T follicular helper cell (primary cell): ENCODE measurements at places on chromosomes 6 and 20.

GRCh38 chr6:169843110-169843509 lies 91.7 kb downstream of the ERMARD start:
- DNase-seq: no peak

DNA sequence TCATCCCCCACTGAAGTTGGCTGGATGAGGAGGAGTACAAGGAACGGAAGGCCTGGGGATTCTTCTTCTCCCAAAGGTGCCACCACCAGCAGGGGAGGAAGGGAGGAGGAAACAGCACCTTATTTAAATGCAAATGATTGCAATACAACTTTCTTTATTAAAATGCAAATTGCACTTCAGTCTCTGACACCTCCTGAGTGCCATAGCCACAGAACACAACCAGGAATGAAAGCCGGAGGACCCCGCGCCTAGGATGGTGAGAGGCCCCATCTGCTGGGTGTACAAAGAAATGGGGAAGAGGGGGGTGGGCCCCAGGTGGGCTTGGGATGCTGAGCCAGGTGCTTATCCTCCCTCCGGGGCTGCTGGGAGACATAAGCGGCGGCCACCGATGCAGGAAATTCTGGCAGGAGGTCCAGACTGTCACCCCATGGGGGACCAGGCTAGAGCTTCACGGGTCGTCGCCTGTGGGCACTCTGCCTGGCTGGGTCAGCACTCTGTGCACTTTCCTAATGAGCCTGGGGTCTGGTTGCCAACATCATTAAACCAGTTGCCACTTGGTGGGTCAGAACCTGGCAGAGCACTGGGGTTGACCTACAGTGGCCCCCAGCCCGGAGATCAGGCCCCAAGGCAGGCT lies 154.2 kb upstream of the MLN start:
- DNase-seq: no peak

DNA sequence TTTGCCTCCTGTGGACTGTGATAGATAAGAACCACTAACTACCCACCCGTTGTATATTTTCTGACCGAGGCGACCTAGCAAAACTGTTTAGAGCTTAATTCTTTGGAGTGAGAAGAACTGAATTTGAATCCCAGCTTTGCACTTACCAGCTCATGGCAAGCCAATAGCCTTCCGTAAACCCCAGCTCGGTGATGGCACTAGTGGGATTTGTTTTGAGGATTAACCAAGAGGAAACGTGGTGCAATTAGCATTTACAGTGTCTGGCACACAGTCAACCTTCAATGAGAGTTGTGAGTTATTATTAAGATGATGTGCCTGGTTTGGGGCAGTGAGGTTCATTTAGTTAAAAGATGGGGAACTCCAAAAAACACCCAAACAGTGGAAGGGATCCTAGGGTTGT lies 12.3 kb upstream of the DSP start:
- DNase-seq: no peak

- DNase-seq: no peak
These were observed 470.8 kb upstream of the ZNF337 start for GRCh38 chr20:26167499-26167898.

GRCh38 chr6:80468398-80468797 lies 361.9 kb downstream of the BCKDHB start:
- DNase-seq: no peak

- no peak for DNase-seq
These were observed 7.0 kb downstream of the ITCH start for GRCh38 chr20:34370062-34370461.

DNA sequence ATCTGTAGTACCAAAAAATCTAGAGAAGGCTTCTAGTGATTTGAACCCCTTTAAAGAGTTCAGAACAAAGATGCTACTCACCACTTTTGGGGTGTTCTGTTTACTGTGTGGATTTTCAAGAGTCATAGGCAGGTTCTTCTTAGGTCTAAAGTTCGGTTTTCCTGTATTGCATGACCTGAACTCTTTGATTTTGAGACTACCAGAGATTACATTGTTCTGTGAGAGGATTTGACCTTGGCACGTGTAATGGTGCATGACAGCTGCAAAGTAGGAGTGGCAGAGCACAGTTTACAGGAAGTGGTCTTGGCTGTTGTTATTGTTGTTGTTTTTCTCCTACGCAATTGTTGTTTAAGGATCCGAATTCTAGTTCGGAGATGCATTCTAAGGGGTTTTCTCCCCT lies 592.7 kb downstream of the EPHA7 start:
- DNase-seq: no peak

- DNase-seq: no peak
These were observed 9.1 kb downstream of the CEBPB start for GRCh38 chr20:50199703-50200102.

DNA sequence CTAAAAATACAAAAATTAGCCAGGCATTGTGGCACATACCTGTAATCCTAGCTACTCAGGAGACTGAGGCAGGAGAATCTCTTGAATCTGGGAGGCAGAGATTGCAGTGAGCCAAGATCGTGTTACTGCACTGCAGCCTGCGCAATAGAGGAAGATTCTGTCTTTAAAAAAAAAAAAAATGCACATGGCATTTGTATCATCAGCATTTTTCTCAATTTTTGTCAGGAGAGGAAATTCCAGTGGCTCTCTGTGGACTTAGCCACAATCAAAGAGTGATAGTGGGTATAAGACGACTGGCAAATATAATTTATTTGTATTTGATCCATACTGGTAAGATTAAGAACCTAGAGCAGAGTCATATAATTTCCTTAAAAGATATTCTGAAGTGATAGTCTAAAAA lies 28.6 kb downstream of the DEFB114 start:
- DNase-seq: no peak

GRCh38 chr6:125038925-125039324 lies 76.7 kb downstream of the RNF217 start:
- DNase-seq: no peak

GRCh38 chr6:56364431-56364826 lies 117.0 kb upstream of the COL21A1 start:
- no peak for DNase-seq

DNA sequence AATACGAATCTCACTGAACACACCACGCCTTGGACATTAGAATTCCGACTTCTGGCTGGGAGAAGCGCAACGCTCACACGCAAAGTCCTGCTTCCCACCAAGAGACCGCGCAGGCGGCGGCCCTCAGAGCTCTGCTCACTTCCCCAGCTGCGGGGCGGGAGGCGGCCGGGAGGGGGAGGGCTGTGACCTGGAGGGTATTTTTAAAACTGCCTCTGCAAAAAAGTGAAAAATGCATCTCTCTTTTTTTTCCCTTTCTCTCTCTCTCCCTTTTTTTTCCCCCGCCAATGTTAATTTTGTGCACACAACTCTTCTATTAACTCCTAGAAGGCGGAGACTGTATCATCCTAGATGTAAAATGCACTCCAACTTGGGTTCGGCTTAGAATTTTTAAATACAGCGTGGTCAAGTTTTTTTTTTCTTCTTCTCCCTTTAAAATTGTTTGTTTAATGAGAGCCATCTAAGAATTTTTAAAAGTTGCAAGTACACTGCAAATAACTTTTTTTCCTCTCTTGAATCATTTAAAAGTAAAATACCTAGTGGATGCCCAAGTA lies 66.4 kb downstream of the STX11 start:
- no peak for DNase-seq

DNA sequence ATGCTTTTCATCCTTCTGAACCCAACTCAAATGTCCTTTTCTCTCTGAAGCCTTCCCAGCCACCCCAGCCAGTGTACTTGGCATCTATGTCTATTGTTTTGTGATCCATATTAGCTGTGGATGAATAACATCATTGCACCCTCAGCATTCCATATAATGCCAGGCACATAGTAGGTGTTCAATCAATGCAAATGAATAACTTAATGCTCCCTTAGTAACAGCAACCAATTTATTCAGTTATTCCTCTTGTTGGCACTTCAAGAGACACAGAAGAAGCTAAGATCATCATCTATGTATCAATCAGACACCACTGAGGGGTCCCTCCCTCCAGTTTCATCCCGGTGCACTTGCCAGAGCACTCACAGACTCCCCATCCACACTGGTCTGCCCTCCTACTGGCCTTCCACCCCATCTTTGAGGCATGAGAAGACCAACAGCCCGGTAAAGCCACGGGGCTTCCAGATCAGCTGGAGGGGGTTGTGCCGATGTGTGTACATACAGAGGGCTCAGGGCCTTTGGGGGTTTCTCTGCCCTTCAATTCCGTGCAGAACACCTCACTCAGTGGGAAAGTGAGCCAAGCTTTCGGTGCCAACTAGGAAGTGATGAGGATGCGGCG lies 2.4 kb upstream of the TAF8 start:
- no peak for DNase-seq

DNA sequence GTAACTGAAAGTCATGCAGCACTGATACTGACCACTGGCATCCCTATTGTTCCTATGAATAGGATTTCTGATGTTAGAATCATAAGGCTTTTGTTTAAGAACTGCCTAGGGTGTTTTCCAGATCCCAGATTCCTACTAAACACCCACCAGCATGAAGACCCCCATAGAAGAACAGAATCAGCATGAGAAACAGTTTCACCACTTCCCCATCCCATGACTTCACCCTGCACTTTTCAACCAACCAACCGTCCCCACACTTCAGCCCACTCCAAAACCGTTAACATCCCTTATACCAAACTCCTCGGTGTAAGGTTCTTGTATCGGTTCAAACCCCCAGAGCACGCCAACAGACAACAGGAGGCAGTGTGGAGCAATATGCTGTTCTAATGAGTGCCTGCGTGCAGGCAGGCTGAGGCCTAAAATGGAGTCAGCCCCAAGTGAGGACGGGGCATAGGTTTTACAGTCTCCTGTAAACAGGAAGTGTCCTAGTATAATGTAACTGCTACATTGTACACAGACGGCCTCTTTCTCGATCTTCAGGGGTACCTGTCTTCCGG lies 11.4 kb upstream of the SSTR4 start:
- no peak for DNase-seq

- DNase-seq: no peak
These were observed 272.6 kb downstream of the TSHZ2 start for GRCh38 chr20:53244711-53245110.

DNA sequence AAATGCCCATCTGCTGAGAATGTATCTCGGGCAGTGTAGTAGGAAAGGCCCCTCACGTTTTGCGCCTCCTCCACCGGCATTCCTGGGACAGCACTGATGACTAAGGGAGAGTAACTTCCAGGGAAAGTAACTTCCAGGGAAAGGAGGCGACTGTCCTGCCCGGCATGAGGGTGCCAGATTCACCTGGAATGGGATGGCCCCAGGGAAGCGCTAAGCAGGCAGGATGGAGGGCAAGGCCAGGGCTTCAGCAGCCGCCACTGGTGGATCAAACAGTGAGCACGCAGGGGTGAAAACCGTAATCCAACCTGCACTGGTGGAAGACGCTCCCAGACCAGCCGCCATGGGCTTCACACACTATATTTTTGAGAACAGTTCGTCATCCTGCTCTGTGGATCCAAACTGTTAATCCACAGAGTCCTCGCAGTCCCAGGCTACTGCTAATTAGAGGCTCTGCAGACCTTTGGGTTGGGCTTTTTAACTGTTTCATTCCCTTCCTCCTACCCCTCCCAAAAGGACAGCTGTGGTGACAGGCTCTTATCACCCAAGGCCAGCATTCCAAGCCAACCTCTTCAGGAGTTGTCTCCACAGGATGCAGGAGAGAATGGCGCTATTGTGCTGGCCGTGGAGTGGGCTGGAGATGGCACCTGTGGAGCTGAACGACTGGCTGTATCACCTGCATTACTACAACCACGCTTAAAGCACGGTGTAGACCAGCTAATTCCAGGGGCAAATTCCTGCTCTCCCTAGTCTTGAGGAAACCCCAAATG lies 178.9 kb downstream of the DLL1 start:
- DNase-seq: no peak

DNA sequence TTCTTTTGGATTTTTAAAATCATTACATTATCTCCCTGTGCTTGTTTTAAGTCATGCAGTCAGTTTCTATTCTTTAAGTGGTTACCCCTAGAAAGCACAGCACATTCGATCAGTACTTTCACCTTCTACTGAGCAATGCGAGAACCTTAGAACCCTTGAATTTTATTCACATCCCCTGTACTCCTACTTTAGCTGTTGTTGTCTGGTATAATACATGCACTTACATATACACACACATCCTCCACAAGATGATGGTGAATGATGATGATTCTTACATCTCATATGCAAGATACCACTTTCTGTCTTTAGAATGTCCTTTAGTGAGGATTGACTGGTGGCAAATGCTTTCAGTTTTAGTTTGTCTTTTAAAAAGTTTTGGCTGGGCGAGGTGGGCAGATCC lies 5.7 kb downstream of the CDC40 start:
- no peak for DNase-seq

DNA sequence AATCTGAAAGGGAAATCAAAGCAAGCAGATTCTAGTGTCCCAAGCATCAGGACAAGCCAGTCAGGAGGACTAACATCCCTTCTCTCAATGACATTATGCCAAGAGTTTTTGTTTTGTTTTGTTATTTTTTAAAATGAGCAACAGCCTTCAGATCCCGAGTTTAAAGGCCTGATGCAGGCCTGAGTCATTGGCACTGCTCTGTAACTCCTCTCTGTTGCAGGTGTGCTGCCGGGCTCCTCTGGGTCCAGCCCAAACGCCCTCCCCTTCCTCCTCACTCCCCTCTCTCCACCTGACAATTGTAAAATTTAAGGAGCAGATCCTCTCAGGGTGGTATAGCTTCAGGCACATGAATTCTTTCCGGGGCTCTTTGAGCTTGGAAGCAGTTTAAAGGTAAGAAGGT lies 502.0 kb downstream of the BMP2 start:
- DNase-seq: no peak

DNA sequence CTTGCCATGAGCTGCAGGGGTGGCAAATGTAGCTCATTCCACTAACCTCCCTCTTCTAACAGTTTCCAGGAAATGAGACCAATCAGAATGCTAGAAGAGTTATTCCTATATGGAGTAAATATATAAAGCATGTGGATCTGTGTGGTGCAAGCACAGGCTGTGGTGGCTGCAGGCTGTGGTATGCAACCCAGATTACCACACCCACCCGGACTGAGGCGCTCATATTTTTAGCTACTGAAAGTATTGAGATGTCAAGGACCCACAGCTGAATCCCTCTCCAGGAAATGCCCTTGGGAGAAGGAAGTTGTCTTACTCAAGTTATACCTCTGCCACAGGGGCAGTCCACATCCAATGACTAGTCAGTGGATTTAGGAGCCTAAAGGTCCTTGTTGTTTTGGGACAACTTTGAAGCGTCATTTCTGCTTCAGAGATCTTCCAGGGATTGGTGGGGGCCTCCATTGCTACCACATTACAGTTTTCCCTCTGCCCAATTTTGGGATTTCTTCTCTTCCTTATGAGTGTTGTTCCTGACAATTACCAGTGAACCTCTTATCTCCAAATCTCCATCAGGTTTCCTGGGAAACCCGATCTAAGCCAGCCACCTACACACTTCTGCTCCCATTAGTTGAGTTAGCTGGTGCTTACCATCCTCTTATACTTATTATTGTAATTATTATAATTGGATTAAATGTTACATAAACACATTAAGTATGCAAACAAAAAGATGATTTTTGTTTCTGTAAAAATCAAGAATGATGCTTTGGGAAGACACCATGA lies 12.1 kb upstream of the REPS1 start:
- no peak for DNase-seq

GRCh38 chr20:16947479-16947878 lies 199.3 kb downstream of the OTOR start:
- no peak for DNase-seq

DNA sequence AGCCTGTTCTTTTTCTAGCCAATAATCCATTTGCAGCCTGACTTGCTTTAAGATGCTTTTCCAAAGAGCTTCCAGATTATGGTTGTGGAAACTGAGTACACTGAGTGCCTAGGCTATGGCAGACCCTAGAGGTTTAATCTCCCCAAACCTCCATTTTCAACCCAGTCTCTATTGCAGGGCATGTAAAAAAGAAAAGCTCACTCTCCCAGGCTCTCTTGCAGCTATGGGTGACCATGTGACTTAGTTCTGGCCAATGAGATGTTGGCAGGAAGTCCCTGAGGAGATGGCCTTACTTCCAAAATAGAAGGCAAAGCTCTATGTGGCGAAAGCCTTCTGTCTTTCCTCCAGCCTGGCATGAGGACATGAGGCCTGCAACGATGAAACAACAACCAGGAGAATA lies 3.8 kb downstream of the PDRG1 start:
- no peak for DNase-seq
